Kidney capillary endothelial cell (primary cell): ENCODE measurements at places on chromosomes 5 and 9.

DNA sequence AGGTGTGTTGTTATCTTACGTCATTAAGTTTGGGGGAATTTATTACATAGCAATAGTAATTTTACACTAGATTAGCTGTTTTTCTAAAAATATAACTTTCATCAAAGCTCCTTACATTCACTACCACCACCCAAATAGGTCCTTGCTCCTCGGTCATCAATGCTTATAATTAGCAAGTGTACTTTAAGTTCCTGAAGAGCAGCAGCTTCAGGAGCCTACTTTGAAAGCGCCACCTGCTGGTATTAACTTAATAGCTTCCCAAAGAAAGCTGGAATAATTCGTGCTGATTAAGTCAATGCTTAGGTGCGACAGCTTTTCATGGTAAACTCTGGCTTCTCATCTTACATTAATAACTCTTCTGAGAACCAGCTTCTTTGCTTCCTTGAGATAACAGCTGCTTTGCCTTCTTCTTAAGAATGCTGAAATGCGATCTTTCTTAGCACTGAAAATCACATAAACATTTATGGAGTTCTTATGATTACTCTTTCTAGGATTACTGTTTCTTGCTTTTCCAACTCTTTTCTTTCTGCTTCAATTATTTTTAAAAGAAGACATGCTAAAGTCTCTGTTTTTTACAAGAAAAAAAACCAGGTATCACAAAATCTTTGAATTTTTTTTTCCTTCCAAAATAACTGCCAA lies 10.0 kb upstream of the C5 start:
- DNase-seq: peak; percentile 60

DNA sequence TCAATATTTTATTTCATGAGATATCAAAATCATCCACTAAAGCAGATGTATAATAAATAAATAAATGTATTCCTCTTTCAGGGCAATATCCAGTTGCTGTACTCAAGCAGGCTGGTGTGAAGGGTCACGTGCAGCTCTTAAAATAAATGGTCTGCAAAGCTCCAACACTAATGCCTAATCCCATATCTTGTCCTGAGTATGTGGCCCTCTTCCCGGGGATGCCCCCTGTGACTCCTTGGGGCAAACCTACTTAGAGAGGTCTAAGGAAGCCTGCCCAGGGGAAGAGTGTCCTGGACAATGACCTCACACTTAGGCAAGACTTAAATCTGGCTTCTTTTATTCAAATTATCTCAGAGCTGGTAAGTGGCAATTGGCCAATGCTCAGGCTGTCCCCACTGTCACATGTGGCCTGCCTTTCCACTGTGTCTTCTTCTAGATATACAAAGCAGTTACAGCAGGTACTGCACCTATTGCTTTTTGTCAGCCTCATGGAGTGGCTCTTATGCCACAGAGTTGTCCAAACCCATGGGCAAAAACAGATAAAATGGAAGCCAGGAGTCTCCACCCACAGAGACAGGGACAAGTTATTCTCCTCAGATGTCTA lies 55.3 kb downstream of the SEMA5A start:
- no peak for DNase-seq

GRCh38 chr9:6680797-6681146 lies 35.2 kb upstream of the GLDC start:
- no peak for DNase-seq

DNA sequence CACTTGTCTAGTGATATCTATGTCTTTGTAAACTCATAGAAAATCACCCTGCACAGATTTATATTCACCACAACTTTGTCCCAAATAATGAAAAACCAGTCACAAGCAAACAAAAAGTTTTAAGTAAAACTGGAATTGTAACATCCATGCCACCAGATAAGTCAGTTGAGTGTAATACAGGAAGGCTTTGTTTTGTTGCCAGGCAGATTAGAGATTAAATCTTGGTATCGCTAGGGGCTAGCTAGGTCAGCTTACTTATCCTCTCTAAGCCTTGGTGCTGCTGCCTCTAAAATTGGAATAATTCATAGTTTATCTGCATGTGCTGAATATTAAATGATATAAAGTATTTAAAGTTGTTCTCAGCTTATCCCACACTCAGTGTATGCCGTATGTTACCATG lies 1062.5 kb downstream of the CDH9 start:
- DNase-seq: no peak

DNA sequence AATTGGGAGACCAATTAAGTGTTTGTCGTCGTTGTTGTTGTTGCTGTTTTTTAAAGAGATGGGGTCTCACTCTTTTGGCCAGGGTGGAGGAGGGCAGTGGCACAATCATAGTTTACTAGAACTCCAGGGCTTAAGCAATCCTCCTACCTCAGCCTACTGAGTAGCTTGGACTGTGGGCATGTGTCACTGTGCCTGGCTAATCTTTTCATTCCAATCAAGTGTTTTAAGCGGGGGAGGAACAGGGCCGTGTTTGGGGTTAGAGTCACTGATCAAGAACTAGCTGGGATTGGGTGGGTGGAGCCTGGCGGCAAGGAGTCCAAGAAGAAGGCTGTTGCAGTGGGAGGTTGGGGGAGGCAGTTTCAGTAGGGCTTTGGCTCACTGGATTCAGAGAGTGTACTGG lies 13.8 kb downstream of the SNX30 start:
- no peak for DNase-seq

DNA sequence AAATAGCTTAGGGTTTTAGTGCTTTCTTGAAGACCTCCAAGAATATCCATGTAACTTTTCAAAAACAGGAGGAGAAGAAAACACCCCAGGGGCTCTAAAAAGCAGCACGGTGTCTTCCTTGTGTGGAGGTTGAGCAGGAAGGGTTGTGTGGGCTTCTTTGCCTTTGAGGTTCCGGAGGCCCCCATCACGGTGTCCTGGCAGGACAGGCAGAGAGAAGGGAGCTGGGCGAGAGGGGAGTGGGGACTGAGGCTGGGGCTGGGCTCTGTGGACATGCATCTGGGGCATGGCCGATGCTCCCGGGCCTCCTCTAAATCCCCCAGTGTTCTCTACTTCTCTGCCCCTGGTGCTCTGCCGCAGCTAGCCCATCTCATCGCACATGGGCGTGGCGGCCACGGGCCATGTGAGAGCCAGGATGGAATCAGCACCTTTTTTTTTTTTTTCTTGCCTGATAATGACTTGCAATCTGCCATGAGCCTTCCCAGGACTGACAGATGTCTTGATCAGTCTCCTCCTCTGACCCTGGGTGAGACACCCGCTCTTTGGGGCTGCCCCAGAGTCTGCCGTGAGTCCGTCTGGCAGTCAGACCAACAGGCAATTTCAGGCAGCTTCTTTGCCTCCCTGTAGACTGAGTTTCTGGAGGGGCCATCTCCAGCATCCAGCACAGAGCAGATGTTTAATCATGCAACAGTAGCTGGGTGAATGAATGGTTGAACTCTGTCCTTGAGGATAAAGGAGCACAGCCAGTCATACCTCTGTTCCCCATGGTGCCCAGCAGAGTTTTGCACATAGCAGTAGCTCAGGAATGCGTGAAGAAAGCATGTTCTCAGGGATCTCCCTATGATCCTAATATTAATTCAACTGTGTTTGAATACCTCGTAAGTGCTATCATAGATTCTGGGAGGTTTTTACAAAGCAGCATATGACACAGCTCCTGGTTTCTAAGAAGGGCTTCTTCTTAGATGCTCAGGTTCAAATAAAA lies 12.1 kb downstream of the CXCL14 start:
- DNase-seq: no peak

GRCh38 chr5:170963521-170963920 lies 101.7 kb downstream of the RANBP17 start:
- DNase-seq: no peak

DNA sequence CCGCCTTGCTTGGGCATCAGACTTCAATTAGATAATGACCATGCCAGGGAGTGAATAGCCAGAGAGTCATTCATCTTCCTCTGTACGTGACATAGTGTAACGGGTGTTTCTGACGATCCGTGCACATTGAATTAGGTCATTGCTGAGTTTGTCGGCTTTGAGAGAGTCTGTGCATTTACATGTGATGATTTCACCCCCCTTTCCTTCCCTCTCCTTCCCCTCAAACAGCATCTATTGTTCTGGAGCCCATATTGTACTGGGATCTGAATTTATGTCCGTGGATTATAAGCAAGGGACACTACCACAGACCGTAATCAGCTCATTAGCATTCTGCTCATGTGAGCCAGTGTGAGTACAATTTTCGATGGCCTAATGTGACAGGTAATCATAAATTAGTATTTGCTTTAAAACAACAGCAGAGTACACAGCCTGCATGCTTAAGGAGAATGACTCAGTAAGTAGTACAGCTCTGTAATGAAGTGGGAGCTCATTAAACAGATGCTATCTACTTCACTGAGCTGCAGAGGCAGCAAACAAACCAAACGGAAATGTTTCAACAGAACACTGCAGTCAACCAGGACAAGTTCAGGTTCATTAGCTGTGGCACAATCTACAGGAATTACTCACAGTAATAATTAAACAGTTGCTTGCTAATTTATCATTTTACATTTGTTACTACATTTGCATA lies 302.1 kb downstream of the CSNK1G3 start:
- DNase-seq: peak; percentile 91

DNA sequence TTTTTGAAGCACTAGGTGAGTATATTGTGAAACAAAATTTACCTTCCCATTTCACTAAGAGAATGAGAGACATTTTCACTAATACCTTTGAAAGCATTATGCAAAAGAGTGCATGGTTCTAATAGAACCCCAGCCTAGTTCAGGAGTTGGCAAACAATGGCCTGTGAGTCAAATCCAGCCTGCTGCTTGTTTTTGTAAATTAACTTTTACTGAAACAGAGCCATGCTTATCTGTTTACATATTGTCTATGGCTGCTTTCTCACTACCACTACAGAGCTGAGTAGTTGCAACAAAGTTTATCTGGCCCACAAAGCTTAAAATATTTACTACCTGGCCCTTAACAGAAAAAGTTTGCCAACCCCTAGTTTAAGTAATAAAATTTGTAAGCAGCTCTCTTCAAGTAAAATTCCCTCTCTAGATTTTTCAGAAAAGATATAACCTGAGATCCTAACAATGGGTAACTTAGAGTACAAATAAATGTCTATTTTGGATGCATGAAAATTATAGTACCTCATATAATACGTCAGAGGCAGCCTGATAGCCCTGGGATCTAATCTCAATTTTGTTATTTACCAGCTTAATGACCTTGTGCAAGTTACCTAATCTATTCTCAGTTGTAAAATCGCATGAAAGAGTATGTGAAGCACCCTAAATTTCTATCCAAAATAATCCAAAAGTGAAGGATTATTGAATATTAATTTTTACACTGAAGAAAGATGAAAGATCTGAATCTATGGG lies 50.7 kb upstream of the ARL15 start:
- DNase-seq: no peak

- no peak for DNase-seq
Measured at GRCh38 chr5:56018832-56019231, 24.1 kb upstream of the IL6ST start.

DNA sequence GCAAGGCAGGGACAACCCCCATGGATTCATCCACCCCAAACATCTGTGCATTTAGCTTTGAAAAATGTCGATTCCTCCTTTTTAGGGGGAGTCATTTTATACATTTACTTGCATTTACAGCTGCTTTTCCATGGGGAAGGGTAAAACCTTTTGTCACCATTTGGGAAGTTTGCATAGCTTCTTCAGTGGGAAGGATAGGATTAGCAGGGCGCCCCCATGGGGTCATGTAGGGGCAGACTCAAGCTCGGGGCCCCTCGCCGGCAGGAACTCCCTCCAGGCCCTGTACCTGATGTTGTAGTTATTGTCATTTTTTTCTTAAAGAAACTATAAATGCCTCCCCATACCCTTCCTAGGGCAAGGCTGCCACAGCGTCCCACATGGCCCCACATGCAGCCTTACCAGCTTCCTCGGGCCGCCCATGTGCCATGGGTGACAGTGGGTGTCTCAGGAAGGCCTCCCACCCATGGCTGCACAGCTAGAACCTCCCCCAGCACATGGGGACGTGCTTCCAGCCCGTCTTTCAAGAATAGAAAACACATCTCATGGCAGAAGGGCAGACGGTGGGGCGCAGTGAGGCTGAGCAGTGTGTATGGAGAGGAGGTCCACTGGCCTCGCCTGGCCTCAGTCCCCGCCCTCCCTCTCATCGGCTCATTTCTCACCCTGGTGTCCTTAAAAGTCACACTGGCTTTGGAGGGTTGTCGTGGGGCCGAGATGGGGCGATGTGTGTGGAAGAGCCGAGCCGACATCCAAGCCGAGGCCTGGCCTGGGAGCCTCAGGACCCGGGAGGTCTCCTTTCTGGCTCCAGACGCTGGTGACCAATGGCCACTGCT lies 76.1 kb upstream of the OTULINL start:
- no peak for DNase-seq

DNA sequence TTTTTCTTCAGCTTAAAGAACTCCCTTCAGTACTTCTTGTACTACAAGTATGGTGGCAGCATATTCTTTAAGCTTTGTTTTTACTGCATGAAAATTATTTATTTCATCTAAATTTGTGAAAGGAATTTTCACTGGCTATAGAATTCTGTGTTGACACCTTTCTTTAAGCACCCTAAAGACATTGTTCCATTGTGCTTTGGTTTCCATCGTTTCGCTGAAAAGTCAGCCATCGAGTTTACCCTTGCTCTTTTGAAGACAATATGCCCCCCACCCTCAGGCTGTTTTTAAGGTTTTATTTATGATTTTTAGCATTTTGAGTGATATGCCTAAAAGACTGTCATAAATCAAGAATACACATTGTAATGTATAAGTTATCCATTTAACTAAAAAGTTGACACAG lies 27.3 kb upstream of the COL5A1 start:
- no peak for DNase-seq

DNA sequence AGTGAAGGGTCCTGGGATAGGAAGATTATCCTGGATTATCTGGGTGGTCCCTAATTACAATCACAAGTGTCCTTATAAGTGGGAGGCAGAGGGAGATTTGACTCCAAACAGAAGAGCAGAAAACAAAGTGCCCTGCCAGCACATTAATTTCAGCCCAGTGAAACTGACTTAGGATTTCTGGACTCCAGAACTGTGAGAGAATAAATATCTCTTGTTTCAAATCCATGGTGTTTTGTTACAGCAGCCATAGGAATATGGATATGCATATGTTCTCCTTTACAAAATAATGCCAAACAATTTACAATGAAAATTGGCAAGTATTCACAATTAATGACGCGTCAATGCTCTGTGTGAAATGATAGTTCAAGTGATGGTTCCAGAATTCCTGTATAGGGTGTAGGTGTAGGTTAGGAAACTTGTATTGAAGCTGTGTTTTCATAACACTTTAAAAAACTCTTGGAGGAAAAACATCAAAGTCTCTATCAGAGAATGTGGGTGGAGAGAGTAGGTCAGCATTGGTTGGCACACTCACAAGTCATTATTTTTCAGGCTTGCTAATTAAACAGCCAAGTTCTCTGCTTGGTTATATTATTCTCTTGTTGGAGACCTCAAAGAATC lies 19.9 kb upstream of the PLPP1 start:
- no peak for DNase-seq

DNA sequence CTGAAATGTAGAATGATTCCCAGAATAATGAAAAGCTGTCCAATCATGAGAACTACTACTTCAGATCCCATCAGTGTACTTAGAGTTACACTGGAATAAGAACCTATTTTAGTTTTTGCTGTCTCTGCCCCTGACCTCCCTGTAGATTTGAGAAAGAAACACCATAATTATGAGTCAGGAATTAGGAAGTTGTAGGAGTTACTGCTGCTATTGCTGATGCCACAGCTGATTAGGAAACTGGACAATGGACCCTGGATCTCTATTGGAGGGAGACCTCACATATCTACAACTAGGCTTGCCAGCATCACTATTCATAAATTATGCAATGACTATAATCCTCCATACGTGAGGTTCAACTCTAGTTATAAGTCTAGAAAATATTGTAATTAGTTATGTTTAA lies 48.8 kb upstream of the EDIL3 start:
- DNase-seq: peak; percentile 15

- DNase-seq: no peak
Measured at GRCh38 chr5:149355688-149356087, 2.2 kb upstream of the PCYOX1L start.

GRCh38 chr9:68979538-68980314 lies 34.2 kb downstream of the PRKACG start:
- DNase-seq: peak; percentile 13
